ENCODE measurements at places on chromosomes 13 and 19.

DNA sequence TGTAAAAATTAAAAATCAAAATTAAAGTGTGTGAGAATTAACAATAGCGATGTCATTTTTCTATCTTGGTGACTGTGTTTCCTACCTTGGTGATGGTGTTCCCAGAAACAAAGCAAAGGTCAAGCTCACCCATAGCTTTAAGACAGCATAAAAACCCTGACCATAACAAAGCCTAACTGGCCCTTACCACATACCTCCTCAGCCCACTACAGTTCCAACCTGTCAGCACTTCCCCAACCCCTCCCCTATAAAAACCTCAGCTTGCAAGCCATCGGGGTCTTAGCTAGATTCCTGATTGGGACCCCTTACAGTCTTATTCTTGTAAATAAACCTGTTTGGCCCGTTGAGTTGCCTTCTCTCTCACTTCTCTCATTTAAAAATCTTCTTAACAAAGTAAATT lies 484.4 kb upstream of the PCDH20 start:
- DNase-seq, result no peak

DNA sequence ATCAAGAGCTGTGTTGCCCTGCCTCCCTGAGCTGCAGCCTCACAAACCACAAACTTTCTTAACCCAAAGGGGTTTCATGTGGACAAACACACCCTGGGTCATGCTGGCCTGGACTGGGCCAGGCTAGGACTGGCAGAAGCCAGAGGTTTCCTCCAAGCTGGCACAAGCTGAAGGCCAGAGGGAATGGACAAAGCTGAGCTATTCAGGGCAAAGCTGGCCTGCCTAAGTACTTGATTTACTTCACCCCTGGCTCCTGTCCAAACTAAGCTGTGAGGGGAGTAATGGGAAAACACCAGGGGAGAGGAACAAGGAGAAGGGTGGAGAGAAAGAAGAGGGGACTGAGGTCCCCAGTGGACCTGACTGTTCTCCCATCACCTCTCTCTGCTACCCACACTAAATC lies 6.2 kb downstream of the CPAMD8 start:
- no peak for DNase-seq

DNA sequence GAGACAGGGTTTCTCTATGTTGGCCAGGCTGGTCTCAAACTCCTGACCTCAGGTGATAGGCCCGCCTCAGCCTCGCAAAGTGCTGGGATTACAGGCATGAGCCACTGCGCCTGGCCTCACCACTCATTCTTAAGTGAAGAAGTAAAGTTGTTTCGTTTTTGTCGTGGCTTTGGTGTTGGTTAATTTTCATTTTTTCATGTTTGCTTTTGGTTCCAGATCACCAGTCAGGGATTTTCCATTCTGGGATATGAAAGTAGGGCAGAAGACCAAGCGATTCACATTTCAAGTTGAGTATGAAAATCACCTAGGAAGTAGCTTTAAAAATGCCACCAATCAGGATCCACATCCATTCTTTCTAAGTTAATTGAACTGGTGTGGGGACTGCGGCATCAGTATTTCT lies 289.9 kb downstream of the DIAPH3 start:
- no peak for DNase-seq

DNA sequence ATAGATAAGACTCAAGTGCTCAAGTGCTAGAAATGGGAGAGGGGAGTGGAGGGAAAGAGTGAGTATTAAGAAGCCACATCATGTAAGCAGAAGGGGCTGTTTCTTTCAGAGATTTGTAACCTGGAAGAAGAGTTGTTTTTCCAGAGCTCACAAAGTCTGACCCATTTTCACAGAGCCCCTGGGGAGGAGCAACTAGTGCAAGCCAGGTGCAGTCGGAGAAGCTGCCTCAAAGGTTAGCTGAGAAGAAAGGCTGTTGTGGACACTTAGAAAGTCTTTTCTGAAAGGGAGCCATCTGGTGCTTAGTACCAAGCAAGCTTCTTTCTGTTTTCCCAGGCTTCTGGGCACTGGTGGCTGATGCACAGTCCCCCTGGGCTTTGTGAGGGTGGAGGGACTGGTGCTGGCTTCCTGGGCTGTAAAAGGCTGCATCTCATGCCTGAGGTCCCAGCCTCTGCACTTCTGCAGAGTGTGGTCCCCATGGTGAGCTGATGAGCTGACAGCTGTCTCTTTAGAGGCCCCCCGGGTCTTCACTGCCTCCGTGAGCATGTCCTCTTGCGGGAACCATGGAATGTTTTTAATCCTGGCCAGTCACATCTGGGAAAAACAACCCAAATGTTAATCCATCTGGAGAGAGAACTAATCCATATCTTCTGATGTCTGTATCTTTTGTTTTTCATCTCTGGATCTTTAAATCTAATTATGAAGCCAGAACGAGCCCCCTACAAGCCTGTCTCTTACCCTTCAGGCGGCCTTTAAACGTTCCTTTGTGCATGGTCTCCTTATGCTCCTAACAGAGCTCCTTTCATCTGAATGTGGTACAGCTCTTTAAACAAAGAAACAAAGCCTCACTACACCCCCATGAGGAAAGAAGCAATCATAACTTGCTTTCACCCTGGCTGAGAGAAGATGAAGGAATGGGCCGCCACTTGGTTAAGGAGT lies 40.2 kb downstream of the OLFM4 start:
- DNase-seq, result no peak

- no peak for DNase-seq
Observed at GRCh38 chr19:45526143-45526542, 18.9 kb downstream of the VASP start.

DNA sequence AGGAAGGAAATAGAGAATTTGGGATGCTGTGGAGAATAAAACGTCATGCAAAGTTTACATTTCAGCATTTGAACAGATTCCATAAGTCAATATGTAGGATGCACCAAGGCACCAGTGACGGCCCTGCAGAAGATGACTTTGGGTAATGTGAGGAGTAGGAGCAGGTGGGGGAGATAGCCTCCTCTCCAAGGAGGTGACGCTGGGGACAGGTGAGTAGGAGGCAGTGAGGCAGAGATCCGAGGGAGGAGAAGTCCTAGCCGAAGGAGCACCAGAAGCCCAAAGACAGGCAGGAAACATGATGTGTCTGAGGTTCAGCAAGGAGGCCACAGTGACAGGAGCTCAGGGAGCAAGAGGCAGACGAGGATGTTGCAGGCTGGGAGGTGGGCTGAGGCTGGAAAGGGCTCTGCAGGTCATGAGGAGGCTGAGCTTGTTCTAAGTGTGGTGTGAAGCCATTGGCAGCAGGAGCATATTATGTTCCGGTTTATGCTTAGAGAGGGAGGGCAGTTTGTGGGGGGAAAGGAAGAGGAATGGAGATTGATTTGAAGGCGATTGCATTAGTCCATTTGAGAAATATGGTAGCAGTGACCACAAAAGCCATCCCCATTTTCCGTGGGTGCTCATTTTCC lies 55.7 kb upstream of the C1QTNF9 start:
- no peak for DNase-seq

- no peak for DNase-seq
Observed at GRCh38 chr19:55554302-55554701, 9.0 kb upstream of the SBK3 start.

DNA sequence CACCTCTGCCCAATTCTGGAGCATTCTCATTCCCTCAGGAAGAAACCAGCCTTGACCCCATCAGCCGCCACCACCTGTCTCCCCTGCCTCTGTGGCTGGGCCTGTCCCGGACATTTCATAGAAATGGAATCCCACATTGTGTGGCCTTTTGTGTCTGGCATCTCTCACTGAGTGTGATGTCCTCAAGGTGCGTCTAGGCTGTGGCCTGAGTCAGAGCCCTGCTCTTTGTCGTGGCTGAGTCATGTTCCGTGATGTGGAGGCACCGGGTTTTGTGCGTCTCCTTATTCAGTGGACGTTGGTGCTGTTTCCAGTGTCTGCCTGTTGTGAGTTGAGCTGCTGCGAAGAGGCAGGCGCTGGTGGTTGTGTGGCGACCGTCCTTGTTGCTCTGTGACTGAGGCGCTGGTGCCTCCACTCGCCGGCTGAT lies 3.5 kb downstream of the FZR1 start:
- peak; percentile 55 for DNase-seq

- DNase-seq, result no peak
Observed at GRCh38 chr19:55453511-55454260, 7.8 kb downstream of the ISOC2 start.

GRCh38 chr13:47999973-48000372 lies 1.1 kb downstream of the SUCLA2 start:
- DNase-seq, result no peak

- DNase-seq, result no peak
Observed at GRCh38 chr13:85662186-85662585, 137.0 kb downstream of the SLITRK6 start.

- DNase-seq, result no peak
Observed at GRCh38 chr19:40560092-40560507, 16.6 kb upstream of the SHKBP1 start.

DNA sequence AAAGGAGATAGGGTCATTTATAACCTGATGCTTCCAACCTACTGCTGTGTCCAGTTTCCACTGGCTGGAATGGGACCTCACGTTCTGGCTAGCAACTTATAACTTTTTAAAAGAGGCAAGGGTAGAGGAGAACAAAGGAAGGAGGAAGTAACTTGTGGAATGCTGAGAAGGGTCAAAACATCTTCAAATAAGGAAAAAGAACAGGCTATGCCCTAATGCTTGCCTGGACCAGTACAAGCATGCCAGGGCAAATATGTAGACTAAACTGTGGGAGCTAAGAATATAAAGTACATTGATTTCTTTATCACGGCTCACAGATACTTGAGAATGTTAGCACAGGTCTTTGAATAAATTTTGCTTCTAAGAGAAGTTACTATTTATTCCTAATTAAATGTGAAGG lies 1.5 kb upstream of the ZNF561 start:
- no peak for DNase-seq

DNA sequence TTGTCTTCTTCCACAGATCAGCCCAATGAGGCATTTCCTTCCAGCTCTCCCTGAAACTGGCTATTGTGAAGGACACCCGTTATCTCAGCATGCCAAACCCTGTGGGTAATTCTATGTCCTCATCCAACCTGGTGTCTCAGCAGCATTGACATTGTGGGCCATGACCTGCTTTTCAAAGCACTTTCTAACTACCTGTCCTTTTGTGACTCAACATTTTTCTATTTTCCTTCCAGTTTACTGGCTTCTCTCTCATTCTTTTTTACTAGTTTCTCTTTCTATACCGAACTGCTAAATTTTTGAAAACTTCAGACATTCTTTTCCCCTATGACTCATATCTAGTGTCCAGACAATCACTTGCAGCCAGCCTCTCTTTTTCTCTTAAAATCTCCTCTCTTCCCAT lies 136.4 kb upstream of the HTR2A start:
- DNase-seq, result no peak

DNA sequence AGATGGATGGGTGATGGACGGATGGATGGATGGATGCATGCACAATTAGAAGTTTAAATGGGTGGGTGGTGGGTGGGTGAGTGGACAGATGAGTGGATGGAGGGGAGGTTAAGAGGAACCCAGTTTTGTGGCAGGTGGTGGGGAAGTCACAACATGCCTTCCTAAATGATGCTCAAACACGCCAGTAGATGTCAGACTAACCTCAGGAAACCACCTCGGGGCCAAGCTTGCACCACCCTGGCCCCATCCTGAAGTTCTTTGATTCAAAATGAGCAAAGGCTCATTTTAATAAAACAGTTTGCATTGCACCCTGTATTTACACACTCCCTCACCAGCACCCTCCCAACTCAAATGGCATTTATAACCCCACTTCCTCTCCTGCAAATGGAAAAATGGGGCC lies 91.4 kb upstream of the CACNA1A start:
- peak; percentile 58 for DNase-seq

DNA sequence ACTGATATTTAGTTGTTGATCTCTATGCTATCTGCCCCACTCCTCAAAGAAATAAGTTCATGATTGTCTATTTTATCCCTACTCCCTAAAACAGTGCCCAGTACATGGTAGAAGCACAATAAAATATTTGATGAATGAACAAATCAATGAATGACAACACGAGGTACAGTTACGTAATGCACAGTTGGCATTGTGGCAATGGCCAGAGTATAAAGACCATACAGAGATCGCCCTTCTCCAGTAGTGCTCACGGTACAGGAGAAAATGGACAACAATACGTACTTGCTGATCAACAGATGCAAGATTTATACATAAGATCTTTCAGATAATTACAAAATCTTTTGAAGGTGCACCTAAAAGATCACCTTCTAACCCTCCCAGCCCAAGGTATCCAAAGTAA lies 225.4 kb downstream of the KLF12 start:
- DNase-seq, result no peak

GRCh38 chr19:56079609-56080008 lies 41.5 kb downstream of the ZNF787 start:
- DNase-seq, result no peak

DNA sequence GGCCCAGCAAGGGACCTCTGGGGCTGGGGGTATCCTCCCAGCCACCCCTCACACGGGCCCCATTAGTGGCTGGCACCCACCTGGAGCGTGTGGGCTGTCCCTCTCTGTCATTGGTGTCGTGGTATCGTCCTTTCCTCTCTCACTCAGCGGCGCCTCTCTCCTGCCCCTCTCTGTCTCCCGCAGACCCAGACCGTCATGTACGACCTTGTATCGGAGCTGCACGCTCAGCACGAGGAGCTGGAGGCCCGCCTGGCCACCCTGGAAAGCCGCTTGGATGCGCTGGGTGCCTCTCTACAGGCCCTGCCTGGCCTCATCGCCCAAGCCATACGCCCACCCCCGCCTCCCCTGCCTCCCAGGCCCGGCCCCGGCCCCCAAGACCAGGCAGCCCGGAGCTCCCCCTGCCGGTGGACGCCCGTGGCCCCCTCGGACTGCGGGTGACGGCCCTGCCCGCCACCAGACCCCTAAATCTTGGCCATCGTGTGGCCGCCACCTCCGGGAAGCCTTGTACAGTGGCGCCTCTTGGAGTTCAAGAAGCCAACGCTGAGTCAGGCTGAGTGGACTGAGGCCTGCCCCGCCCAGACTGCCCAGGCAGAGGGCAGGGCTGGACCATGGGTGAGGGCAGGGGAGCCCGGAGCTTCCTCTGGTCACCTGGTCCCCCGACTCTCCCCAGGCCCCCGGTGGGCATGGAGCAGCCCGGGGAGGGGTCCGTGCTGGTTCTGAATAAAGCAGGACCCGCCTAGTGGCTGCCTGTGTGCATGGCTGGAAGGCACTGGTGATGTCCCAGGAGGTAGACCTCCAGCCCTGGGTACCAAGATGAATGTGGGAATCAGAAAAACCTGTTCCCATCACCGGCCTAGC lies 9.8 kb upstream of the ARRDC2 start:
- no peak for DNase-seq

GRCh38 chr13:36788276-36788675 lies 30.7 kb upstream of the RFXAP start:
- no peak for DNase-seq

All from stimulated activated CD4-positive, alpha-beta T cell treated with anti-CD3 and anti-CD28 coated beads, Interleukin-2, amount 100 ng/mL, for 24 hours (primary cell).